ENCODE measurements at places on chromosomes 1 and 21.

DNA sequence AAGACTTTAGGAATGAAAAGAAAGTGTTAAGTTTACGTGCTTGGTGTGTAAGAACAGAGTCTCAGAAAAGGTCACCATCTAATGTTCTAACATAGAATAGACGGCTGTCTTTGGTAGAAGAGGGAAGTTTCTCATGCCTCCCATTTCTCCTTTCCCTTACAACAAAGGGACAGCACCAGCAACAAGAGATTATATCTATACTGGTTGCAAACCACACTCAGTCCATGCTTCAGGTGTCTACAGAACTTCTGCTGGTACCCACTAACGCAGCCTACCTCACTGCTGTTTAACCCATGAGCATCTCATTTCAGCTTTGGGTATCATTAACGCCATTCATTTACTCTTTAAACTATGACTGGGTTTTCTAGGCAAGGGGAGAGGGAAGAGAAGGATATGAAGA is 9.2 kb upstream of the ITPKB start:
- DNase-seq = no peak

DNA sequence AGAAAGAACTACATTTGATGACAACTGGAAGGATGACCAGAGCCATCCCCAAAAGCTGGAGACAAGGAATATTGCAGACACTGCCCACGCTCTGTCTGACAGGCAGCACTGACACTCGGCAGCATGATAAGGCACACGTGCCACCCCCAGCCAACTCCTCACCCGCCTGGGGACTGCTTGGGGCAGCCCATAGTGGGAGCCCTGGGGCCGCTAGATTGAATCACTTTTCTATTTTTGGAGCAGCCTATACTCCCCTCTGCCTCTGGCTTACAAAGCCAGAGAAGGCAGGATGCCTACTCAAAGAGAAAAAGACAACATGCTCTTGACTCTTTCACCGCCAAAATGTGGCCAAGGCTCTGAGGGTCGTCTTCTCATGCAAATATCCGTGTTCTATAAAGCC is 1.3 kb downstream of the SMG5 start:
- no peak for DNase-seq

- DNase-seq = no peak
Observed at GRCh38 chr1:36971852-36972618, 62.3 kb downstream of the GRIK3 start.

- DNase-seq = no peak
Observed at GRCh38 chr21:14306126-14306907, 76.6 kb downstream of the HSPA13 start.

DNA sequence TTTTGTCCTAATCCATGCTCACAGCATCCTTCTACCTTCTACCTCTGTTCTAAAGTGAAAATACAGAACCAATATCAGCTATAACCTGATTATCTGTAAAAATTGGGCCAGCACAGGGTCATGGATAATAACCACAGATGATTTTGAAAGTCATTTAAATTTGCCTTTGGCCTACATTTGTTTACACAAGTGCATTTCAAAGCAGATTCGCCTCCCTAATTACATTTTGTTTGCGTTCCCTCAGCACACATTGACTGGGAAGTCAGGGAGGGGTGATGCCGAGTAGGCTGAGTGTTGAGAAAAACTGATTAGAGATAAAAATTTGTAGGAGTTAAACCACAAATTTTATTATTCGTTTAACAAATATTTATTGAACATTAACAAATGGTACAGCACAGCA is 19.2 kb upstream of the RGS8 start:
- DNase-seq = no peak

GRCh38 chr21:38448671-38449385 is 49.4 kb downstream of the ERG start:
- DNase-seq = no peak

DNA sequence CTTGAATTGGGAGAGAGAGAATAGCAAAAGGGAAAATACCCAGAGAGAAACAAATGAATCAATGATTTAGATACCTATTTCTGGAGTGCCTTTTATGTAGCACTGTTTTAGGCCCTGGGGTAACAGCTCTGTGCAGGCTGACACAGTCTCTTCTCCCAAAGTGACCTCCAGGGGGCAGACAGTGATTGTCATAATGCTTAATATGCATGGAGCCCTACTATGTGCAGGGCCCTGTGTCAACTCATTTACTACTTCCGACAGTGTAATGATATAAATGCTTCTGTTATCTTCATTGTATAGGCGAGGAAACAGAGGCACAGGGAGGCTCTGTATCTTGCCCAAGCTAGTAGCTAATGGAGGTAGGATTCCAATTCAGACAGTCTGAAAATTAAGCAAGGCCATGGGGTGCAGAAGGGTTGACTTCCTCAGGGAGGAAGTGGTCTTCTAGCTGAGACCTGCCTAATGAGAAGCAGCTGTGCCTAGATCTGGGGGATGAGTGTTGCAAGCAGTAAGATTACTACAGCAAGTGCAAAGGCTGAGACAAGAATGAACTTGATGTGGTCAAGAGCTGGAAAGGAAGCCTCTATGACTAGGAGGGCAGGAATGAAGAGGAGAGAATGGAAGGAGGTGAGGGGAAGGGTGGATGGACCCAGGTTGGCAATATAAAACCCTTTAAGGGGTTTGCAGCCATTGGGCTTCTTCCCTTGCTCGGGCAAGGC is 16.2 kb upstream of the SERINC2 start:
- DNase-seq = no peak

DNA sequence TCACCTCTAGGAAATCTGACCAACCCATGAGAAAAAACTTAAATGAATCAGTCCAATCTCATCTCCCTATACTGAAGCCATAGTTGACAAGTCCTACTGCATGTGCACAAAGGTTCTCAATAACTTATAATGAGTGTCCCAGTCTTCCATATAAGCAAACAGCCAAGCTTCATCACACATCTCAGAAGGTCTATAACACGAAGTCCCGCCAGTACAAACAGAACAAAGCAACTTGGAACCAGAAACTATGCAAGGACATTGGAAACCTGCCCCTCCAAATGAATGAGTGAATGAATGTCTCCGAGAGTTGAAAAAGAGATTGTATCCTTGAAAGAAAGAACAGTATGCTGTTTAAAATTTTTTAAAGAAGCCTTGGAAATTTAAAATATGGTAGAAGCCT is 53.6 kb upstream of the IPO9 start:
- no peak for DNase-seq

GRCh38 chr21:33268737-33269441 is 2.7 kb downstream of the IL10RB start:
- peak; percentile 54 for DNase-seq

- no peak for DNase-seq
Observed at GRCh38 chr21:32350211-32350980, 42.4 kb downstream of the URB1 start.

DNA sequence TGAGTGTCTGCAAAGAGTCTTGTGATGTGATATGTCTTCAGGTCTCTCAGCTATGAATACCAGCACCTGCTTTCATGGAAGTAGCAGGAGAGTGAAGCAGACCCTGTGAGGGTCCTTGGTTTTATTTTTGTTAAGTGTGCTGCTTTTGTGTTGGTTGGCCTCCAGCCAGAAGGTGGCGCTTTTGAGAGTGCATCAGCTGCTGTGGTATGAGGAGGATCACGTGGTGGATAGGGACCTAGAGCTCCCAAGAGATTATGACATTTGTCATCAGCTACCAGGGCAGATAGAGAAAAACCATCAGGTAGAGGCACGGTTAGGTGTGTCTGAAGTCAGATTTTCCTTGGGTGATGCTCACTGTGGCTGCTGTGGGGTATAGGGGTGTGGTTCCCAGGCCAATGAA is 1232.1 kb downstream of the MRPL39 start:
- no peak for DNase-seq

- no peak for DNase-seq
Observed at GRCh38 chr1:243287123-243287460, 31.3 kb downstream of the SDCCAG8 start.

GRCh38 chr21:35232545-35233176 is 183.6 kb upstream of the RUNX1 start:
- no peak for DNase-seq

DNA sequence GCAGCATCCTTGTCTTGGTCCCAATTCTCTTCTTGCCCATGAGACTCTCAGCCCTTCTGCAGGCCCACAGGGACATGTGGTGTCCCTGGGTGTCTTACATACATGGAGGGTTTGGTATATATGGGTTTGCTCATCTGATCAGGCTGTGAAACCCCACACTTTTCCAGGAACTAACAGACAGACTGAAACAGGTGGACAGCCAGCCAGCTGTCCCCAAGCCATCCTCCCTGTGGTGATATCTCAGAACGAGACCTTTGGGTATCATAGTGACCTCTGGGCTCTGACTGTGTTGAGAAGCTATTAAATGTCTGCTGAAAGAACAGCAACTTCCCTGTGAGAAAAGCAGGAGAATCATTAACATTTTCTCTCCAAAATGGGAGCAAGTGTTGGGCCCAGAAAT is 115.5 kb upstream of the PAXBP1 start:
- no peak for DNase-seq

GRCh38 chr1:192802406-192802805 is 6.4 kb upstream of the RGS2 start:
- no peak for DNase-seq

GRCh38 chr1:31570906-31571305 is 5.4 kb upstream of the TINAGL1 start:
- no peak for DNase-seq

DNA sequence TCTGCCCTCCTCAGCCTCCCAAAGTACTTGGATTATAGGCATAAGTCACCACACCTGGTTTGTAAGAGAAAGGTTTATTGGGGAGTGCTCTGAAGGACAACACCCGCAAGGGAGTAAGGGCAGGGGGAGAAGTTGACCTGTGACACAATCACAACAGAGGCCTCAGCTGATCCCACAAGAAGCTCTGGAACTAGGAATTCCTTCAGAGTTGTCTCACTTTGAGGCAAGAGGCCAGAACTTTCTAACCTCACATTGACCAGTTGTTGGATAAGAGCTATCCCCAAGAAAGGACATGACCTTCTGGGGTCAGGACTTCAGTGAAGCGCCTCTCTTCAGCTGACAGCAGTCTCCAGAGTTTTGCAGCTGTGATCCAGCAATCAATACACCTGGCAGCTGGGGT is 27.4 kb upstream of the RC3H1 start:
- no peak for DNase-seq

DNA sequence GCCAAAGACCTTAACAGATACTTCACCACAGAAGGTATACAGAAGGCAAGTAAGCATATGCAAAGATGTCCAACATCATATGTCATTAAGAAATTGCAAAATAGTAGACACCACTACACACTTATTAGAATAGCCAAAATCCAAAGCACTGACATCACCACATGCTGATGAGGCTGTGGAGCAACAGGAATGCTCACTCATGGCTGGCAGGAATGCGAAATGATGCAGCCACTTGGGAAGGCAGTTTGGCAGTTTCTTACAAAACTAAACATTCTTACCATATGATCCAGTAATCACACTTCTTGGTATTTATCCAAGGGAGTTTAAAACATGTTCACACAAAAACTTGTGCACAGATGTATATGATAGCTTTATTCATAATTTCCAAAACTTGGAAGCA is 261.2 kb upstream of the AJAP1 start:
- no peak for DNase-seq

DNA sequence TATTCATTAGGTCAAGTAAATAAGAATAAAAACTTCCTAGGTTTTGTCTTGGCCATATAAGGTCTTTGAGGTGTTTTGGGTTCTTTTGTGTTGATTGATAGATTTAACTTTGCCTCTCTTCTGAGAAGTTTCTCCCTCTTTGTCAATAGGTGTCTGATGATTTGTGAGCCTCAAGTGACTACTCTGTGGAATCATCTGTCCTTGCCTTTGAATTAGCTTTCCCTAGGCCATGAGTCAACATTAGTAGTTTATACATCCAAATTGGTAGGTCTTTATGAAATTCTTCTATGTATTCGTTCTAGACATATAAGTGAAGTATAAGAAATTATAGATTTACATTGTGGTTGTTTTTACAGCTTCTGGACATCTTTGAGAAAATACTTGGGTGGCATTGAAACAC is 864.4 kb downstream of the USP25 start:
- DNase-seq = no peak

GRCh38 chr21:34809822-34810221 is 141.0 kb downstream of the CLIC6 start:
- DNase-seq = no peak

- DNase-seq = no peak
Observed at GRCh38 chr1:90959352-90960206, 62.3 kb downstream of the ZNF644 start.

DNA sequence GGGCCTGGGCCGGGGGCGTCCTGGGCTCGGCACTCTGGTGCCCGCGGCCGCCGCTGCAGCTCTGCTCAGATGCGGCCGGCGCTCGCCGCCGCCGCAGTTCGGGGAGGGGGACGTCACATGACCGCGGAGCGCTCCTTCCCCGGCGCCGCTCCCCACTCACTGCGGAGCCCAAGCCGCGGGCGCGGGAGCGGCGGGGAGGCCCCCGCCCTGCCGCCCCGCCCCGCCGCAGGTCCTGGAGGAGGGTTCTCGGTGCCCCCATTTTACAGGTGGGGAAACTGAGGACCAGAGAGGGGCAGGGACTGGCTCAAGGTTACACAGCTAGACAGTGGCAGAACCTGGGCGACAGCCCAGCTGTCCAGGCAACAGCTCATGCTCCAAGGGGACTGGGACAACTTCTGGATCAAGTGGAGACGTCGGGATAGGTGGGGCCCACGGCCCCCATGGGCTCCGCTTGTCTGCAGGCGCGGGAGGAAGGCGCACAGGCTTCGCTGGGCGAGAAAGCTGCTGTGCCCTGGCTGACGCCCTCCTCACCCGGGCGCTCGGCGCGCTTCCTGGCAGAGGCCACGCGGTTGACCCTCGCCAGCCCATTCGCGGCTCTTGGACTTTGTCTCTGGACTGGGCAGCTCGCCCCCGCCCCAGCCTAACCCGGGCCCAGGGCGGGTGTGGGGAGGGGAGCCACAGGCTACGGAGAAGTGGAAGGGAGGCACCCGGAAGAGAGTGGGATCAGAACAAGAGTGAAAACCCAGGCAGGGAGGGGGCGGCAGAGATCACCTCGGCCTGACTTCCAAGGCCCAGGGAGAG is at the start of gene RAP1GAP:
Gene RAP1GAP (minus strand): TSS at position 100 of the 801 bp plus-strand sequence. CDS start 49,325 bp downstream, outside the sequence.
- peak; percentile 38 for DNase-seq

DNA sequence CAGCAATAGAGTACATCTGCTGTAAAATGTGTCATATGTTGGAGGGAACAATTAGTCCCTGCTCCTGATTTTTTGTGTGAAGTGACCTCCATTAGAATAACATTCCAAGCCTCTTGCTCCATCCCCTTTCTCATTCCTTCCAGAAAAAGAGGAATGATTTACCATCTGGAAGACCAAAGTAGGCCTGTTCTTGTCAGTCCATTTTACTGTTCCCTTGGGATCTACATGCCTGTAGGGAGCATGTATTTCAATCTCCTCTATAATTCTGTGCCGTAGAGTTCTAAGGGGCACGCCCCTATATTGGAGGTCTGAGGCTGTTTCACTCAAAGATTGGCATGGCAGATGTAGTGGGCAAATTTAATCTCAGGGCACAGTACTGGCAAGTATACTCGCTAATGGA is 48.8 kb upstream of the MAN1A2 start:
- DNase-seq = no peak

- no peak for DNase-seq
Observed at GRCh38 chr1:111882986-111883560, 106.4 kb downstream of the KCND3 start.

GRCh38 chr21:15564907-15565306 is 164.9 kb upstream of the USP25 start:
- no peak for DNase-seq

- DNase-seq = peak; percentile 69
Observed at GRCh38 chr1:21594935-21595897, 73.9 kb downstream of the RAP1GAP start.
